ENCODE measurements at places on chromosomes 11 and 22.

DNA sequence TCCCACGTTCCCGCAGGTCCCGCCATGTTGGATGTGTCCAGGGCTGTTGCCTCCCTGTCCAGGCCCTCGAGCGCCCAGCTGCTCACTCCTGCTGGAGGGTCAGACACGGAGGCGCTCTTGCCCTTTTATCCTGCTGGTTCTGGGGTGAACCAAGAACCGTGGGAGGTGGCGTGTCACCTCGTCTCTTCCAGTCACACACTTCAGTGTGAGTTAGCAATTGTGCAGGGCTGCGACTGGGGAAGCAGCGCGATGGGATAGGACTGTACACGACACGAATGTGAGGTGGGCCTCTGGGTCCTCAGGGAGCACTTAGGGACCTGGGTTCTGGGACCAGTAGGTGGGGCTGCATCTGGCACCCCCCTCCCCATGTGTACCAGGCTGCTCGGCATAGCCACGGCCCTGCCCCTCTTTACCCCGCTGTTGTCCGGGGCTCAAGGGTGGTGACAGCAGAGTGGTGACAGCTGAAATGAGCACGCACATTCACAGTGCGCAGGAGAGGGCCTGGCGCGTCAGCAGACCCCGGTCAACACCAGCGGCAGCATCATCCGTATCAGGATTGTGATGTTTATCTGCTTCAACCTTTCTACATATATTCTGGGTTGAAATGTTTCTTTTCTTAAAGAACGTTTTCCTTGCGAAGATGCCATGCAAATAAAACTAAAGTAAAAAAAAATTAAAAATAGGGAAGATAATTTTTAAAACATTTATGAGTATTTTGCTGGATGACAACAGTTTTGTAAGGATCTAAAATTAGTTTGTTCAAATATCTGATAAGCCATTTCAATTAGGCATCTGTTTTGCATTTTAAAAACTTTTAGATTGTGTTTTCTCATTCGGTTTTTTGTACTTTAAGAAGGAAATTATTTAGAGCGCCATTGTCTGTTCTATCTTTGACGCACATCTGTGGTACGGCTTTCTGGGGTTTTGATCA is 210.7 kb downstream of the TBC1D22A start:
- DNase-seq = no peak

DNA sequence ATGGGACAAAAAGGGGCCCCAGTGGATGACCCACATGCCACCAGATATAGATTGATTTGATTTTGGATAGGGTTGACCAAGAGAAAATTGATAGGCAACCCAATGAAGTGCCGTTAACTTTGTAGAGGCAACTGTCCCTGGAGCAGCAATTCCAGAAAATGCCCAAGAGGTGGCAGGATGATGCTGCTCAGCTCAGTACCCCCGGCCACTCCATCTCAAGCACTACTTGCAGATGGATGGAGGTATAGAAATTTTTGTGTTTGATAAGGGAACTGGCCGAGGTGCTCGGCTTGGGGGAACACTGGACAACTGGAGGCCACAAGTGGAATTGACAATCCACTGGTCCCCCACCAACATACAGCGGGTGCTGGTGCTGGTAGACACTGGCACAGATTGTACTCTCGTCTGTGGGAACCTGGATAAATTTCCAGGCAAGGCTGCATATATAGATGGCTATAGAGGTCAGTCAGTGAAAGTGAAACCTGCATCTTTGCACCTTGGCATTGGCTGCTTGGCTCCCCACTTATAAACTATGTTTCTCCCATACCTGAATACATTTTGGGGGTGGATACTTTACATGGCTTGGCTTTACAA is 86.3 kb downstream of the CCDC83 start:
- peak; percentile 10 for DNase-seq

DNA sequence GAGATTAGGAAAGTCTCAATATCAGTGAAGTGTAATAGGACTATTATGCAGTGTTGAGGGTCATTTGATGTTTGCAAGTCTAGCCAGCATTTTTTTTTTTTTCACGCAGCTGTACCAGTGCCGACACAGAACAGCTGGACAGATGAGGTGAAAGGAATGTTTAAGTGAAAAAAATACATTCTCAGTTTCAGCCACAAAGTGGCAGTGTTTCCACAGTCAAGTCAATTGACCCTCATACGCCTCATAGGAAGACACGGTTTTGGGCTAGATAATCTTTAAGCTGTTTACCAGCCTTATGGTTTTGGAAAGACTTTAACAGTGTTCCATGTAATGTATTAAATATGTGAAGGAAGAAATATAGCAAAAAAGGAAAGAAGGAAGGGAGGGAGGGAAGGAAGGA is 349.9 kb upstream of the ANO3 start:
- DNase-seq = no peak

GRCh38 chr11:114171257-114172054 is 111.9 kb downstream of the ZBTB16 start:
- DNase-seq = no peak

GRCh38 chr22:28143241-28143865 is 224.3 kb upstream of the PITPNB start:
- DNase-seq = no peak

GRCh38 chr11:67441098-67441563 is 2.1 kb downstream of the CORO1B start:
- no peak for DNase-seq

GRCh38 chr22:31753005-31753633 is 700 bp upstream of the DEPDC5 start:
- no peak for DNase-seq

DNA sequence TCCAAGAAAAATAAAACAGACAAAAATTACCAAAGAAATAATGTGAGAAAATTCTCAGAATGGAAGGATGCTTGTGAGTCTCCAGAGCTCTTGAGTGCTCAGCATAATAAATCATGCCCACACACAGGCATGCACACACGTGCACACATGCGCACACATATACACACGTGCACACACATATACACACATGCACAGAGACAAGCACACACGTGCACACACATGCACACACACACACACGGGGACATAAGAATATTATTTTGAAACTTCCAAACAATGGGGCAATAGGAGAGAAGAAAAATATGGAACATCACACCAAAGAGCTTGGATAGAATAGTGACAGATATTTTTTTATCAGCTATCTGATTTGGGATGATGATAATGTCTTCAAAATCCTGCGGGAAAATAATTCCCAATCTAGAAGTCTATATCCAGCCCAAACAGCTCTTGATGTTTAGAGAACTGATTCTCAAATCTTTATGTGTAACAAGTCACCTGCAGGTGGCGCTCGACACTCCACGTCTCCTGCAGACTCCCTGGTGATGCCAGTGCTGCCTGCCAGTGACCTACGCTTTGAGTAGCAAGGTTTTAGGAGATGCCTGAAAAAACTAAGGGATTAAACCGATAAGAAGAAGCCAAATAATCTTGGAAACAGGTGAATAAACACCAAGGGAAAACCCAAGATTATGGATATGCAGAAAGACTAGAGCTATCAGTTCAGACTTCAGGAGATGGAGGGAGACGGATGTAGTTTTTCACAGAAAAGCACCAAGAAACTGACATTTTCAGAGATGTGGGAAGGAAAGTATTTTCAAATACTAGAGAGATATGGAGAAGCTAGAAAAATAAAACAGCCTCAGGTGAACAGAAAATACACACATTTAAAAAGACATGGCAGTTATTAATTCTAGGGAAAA is 743.6 kb downstream of the ETS1 start:
- peak; percentile 53 for DNase-seq

DNA sequence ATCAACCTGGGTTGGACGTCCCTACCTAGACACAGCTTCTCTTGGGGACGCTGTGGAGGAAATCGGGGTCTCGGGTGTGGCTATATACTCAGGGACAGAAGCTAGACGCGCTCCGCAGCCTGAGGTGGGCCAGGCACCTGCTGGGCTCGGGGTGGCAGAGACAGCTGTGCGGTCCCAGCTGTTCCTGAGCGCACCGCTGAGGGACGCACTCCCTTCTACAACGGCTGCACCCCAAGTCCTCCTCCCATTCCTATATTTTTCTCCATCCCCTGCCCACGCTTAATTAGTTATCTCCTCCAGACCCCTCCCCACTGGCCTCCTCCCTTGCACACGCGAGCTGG is 188 bp upstream of the MTNR1B start:
- no peak for DNase-seq

DNA sequence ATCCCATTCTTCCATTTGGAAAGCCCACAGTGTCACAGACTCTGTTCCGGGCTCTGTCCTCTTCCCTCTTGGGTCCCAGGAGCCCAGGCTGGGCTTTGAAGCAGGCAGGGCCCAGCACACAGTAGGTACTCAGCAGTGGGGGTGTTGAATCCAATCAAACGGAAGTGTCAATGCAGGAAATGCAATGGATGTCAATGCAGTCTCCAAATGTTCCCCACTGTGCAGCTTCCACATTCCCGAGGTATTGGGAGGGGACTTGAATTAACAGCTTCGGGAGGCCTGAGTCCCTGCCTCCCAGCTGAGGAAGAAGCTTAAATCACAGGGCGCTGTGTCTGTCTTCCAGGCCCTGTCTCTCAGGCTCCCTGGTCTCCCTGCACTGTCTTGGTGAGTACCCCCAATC is 21.8 kb upstream of the SMIM35 start:
- no peak for DNase-seq

DNA sequence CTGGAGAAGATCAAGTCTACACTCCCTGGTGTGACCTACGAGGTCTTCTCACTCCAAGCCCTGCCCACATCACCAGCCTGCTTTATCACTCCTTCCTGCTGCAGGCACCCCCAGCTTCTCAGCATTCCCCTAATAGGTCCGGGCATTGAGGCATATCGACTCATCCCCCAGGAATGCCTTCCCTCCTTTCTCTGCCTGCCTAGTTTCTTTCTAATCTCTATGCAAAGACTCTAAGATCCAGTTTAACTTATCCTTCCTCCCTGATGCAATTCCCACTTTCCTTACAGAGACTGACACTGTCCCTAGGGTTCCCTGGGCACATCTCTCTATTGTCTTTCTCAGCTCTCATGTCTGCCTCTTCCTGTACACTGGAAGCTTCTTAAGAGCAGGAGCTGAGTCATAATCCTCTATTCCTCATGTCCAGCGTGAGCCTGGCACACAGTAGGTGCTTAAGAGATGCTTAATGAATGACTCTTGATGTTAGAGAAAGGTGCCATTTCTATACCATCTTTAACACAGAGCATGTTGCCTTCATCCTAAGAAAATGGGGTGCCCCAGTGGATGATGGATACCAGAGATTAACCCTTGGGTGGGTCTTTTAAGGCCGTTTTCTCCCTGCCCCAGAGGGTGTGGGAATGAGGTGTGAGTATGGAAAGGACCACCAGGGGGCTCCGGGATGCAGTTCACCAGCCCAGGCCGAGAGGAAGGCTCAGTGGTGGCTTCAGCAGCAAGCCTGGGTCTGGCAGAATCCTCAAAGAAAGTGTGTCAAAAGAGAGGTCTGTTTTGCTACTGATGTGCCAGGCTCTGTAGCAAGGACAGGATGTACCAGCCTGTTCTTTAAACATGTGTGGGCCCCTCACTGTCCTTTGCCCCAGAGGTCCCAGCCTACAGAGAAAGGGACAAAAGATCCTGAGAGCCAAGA is 34.7 kb downstream of the PARVA start:
- DNase-seq = peak; percentile 3

GRCh38 chr22:43216738-43217137 is 29.8 kb upstream of the TTLL12 start:
- DNase-seq = no peak

DNA sequence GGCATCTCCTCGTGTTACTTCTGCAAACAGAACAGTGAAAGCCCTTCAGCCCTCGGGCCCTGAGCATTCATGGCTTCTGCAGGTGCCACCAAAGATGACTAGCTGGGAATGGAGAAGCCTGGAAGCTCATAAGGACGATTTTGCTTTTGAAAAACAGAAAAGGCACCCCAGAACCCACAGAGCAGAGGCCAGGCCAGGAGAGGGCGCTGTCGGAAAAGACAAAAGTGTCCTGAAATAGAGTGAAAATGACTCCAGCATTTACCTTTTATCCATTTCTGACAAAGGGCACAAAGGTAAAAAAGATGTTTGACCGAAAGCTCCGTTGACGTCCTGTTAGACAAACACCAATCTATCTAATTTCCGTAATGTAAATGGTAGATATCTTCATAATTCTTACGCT is 37.6 kb downstream of the ZNF195 start:
- peak; percentile 64 for DNase-seq

Measured in stimulated activated CD4-positive, alpha-beta T cell treated with anti-CD3 and anti-CD28 coated beads, Interleukin-1b, Interleukin-23, amount 100 ng/mL, for 4 hours (primary cell).